ENCODE measurements at places on chromosomes 2 and 18. TPM values are rescaled to one million over a fixed set of nuclear protein-coding genes. Genes with fewer than 3 reads are reported as not detected.

Gene FEV
- not detected for total RNA-seq

Gene TRMT61B
- 11.2 TPM for total RNA-seq

Gene MAPK4
- 4.8 TPM for total RNA-seq

Gene OSR1
- total RNA-seq, result 12.8 TPM

Gene CNGA3
- not detected for total RNA-seq

Gene OXER1
- total RNA-seq, result 3.9 TPM

Gene GKN1
- not detected for total RNA-seq

Gene TTN
- 2.1 TPM for total RNA-seq

Data from suprapubic skin (tissue), 4 donors.